ENCODE measurements at places on chromosomes 7 and 10.

DNA sequence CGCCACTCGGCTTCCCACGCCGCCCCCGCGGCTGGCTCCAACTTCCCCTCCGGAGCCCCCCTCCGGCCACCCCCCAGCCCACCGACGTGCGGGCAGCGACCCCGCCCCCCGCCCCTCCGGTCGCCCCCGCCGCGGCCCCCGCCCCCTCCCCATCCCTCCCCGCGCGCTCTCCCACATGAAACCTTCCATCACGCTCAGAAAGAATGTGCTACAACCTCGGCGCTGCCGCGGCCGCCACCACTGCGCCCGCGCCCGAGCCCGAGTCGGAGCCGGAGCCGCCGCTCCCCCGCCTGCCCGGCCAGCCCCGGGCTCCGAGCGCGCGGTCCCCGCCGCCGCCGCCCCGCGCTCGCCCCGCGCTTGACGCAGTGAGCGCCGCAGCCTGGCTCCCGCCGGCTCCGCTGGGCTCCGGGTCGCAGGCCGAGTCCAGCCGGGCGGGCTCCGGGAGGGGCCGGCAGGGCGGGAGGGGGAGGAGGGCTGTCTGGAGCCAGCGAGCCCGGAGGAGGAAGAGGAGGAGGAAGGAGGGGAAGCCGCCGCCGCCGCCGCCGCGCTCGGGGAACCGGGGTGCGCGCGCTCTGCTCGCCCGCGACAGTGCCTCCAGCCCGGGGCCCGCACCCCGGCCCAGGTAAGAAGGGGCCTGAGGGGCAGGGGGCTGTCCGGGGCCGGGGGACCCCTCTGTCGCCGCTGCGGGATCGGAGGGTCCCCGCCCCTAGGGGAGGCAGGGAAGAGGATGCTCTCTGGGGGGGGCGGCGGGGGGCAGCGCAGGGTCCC is 4.3 kb upstream of the ELFN1 start:
- no peak for DNase-seq

DNA sequence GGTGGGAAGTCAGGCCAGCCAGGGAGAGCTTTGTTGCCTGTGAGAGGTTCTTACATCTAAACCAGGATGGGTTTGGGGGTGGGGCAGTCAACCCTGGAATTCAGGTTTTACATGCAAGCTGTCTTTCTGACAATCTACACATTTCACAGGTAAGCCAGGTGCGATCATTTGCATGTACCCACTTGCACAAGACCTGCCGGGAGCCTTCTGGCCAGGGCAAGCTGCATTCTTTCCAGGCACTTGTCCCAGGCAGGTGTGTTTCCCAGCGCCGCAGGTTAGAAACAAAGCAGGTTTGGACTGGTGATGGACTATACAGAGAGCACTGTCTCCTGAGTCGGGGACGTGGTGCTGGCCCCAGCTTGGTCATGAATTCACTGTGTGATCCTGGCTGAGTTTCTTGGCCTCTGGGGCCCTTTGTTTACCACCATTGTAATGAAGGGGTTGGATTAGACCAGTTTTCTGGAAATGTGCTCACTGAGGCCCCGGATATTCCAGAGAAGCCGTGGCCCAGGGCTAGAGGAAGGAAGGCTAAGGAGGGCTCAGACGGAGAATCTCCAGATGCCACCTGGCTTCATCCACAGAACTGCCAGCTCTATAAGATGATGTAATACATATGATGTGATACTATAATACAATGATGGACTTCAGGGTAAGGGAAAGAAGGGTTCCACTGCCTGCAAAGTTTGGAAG is 205.2 kb upstream of the SVIL start:
- no peak for DNase-seq

DNA sequence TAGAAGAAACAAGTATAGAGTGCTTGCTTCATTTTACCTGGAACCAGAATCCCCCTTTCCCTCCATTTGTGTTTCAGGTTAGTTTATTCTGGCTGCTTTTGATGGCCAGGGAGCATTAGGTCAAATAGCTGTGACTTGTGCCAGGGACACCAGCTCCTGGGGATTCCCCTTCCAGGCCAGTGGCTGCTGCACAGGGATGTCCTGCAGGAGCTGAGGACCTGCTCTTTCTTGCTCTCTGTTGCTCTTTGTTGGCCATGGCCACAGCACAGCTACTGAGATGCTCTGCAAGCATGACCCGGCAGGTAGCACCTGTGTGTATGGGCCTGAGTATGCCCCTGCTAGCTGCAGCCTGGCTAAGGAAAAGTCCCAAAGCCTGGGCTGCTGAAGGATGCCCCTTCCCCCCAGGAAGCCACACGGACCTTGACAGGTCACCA is 208.9 kb downstream of the EBF3 start:
- DNase-seq, result no peak

DNA sequence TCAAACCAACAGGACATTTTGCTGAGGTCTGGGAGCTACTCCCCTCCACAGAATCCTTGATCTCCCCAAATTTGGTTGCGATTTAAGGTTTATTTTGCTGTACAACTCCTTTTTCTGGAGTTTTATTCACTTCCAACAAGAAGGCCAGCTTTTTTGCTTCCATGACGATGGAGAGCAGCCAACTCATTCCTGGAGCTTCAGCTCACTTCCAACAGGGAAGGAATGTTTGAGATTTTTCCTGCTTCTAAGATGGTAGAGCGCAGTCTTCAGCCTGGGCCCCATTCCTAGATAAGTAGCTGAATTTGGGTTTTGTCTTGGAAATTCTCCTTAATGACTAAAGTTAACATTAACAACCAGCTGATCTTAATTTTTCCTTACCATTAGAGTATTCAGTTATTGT is 30.9 kb upstream of the CREB3L2 start:
- DNase-seq, result no peak

- DNase-seq, result no peak
These were observed 7.0 kb upstream of the ARHGAP12 start for GRCh38 chr10:31935678-31936077.

GRCh38 chr10:16893664-16894063 is 76.4 kb upstream of the RSU1 start:
- no peak for DNase-seq
